ENCODE measurements at places on chromosomes 1 and 21.

DNA sequence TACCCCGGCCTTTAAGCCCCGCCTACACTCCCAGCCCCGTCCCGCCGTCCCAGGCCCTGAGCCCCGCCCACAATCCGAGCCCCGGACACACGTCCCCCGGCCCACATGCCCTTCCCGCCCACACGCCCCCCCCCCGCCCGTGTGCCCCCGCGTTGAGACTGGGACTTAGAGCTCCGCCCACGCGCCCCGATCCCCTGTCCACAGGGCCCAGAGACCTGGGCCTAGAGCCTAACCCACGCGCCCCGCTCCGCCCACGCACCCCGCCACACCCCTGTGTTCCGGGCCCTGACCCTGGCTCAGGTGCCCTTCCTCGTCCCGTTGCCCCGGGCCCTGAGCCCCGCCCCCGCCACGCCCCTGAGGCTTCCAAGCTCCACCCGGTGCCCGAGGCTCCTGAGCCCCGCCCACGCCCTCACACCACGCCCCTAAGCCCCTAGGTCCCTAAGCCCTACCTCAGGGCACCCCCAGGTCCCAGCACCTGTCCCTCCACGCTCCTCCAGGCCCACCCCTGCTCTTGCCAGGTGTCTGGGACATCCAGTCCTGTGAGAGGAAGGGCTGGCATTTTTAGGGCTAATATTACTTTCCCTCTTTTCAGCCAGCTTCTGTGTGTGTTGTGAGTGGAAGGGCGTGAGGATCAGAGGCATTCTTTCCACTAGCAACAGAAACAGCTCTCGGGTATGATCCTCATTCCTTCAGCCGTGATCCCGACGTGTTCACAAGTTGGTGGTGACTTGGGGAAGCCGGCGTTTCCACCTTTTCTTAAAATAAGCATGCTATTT lies 552 bp upstream of the GPR157 start:
- no peak for DNase-seq

GRCh38 chr1:164716992-164717703 lies 158.2 kb downstream of the PBX1 start:
- no peak for DNase-seq

DNA sequence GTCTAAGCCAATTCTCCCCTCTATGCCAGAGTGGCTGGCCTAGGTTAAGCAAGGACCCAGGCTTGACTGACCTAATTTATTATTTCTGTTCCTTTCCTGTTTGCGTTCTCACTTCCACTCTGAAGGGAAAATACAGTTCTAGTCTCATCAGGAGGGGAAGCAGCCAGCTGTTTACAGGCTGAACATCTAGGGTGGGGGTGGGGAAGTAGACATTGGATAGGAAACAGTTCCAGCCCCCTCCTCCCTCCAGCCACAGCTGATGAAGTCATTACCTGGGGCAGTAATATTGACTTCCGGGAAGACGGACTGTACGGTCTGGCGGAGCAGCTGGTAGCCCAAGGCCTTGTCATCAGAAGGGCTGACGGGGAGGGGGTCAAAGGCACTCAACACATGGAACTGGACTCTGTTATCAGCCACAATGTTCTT lies 17.6 kb downstream of the PM20D1 start:
- no peak for DNase-seq

DNA sequence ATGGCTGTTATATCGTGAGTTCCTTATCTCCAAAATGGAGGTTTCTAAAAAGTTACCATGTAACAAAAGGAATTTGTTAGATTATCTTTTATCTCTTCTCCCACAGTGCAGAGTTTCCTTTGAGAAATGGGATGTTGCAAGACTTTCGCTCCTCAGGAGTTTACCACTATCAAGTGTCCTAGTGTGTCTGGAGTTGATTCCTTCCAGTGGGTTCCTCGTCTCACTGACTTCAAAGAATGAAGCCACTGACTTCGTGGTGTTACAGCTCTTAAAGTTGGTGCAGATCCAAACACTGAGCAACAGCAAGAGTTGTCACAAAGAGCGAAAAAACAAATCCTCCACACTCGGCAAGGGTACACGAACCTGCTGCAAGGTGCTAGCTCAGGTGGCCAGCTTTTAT lies 37.0 kb downstream of the SPAG17 start:
- no peak for DNase-seq

DNA sequence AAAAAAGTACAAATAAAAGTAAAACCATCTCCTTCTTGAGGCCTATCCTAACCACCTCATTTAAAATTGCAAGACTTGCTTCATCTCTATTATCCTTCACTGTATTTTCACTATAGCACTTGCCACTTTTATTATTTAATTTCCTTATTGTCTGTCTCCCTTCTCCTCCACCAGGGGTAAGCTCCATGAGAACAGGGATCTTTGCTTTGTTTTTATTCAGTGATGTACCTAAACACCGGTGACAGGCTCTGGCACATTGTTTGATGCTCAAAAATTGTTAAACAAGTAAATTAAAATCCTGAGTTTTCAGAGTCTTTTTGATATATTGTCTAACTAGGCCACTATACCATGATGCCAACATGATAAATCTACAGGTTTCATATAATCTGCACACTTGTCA lies 17.2 kb upstream of the SPEN start:
- no peak for DNase-seq

- no peak for DNase-seq
Observed at GRCh38 chr1:66258404-66259105, 275.4 kb upstream of the SGIP1 start.

GRCh38 chr1:197675583-197676208 lies 99.6 kb downstream of the DENND1B start:
- no peak for DNase-seq

- DNase-seq: no peak
Observed at GRCh38 chr1:206004826-206005225, 1.6 kb upstream of the RAB7B start.

Data from GM04504 (cell line).